HCEC 1CT (cell line): ENCODE measurements at places on chromosomes 16 and 17.

DNA sequence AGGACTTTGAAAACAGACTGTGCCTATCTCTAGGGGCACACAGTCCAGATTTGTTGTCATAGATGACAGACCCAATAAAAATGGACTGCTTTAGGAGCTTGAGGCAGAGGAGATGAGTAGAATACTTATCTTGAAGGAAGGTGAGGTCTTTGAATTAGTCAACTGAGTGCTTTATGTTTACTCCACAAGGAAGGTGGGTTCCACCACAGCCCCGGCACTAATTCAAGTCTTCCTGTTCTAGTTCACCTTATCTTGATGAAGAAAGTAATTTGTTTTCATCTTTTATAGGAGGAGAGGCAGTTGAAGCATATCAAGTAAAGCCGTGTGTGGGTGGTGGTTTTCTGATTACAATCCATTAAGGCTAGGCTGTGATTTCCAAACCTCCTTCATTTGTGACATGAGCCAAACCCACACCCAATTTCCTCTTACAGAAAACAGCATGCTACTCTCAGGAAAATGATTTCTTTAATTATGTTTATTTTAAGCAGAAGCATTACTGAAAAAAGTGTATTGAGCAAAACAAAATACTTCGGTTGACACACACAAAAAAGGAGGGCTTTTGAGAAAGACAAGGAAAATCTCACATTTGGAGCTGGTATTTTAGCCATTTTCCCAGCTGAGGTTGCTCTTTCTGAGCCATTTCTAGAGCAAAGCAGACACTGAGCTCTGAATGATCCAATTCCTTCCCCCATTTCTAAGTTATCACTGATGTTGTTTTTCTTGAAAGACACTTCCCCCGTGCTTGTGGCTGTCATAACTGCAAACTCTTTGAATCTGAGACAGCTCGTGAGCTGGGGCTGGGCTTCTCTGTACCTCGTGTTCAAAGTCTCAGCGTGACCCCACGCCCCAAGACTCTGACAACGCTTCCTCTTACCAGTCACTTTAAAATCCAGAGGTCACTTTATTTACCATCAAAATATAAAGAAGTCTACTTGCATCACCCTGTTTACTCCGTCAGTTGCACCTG is 35.4 kb downstream of the CDRT15 start:
- DNase-seq, result no peak

GRCh38 chr16:15834502-15834901 is 22.3 kb downstream of the MYH11 start:
- DNase-seq, result no peak

DNA sequence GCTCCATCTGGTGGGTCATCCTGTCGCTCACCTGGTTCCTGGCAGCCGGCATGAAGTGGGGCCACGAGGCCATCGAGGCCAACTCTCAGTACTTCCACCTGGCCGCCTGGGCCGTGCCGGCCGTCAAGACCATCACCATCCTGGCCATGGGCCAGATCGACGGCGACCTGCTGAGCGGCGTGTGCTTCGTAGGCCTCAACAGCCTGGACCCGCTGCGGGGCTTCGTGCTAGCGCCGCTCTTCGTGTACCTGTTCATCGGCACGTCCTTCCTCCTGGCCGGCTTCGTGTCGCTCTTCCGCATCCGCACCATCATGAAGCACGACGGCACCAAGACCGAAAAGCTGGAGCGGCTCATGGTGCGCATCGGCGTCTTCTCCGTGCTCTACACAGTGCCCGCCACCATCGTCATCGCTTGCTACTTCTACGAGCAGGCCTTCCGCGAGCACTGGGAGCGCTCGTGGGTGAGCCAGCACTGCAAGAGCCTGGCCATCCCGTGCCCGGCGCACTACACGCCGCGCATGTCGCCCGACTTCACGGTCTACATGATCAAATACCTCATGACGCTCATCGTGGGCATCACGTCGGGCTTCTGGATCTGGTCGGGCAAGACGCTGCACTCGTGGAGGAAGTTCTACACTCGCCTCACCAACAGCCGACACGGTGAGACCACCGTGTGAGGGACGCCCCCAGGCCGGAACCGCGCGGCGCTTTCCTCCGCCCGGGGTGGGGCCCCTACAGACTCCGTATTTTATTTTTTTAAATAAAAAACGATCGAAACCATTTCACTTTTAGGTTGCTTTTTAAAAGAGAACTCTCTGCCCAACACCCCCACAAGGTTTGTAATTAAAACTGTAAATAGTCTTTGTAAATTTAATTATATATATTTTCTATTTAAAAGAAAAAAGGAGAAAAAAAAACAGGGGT is 1.7 kb downstream of the FZD2 start:
- DNase-seq, result no peak

- DNase-seq, result peak; percentile 58
Observed at GRCh38 chr17:42681976-42682721, at the start of gene CNTNAP1. Gene CNTNAP1, plus strand, starts transcription at chr17:42682531. Its CDS starts 299 bp downstream, at chr17:42682830.

DNA sequence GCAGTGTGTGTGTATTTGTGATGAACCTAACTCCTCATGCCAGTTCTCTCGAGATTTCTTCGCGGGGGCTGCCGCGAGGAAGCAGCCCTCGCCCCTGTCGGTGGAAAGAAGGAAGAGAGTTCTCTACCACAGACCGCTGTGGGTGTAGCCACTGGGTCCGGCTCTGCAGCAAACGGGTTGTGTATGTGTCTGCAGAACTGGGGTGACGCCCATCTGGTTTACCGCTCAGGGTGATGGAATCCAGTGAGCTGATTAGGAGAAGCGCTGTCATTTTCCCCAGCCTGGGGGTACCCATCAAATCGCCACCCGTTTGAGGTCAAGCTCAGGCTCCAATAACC is 7.7 kb downstream of the CORO6 start:
- DNase-seq, result no peak
